ENCODE measurements at places on chromosomes 12 and 14.

GRCh38 chr14:101223127-101223526, 319.6 kb upstream of the RTL1 start:
- no peak for DNase-seq

- DNase-seq = no peak
These were observed 49.4 kb upstream of the RERG start for GRCh38 chr12:15270591-15270990.

GRCh38 chr12:24600996-24601395, 347.9 kb downstream of the BCAT1 start:
- DNase-seq = no peak

GRCh38 chr12:104485651-104486362, 29.1 kb downstream of the CHST11 start:
- DNase-seq = no peak

DNA sequence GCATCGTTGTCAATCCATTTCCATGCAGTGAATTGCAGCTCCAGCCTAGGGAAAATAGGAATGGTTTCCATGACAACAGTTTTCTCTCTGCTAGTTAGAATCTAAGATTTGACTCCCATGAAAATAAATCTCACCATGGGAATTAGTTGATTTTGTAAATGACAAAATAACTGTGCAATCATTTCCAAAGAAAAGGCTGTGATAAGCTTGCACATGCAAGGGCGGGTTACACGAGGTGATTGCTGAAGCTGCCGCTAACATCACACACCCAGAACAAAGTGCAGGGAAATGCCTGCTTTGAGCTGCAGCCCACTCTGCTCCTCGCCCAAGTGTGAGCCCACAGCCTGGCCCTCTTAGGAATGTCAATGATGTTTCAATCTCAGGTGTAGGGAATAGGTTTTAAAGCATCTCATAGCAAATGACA, 53.8 kb downstream of the TRIM9 start:
- no peak for DNase-seq

DNA sequence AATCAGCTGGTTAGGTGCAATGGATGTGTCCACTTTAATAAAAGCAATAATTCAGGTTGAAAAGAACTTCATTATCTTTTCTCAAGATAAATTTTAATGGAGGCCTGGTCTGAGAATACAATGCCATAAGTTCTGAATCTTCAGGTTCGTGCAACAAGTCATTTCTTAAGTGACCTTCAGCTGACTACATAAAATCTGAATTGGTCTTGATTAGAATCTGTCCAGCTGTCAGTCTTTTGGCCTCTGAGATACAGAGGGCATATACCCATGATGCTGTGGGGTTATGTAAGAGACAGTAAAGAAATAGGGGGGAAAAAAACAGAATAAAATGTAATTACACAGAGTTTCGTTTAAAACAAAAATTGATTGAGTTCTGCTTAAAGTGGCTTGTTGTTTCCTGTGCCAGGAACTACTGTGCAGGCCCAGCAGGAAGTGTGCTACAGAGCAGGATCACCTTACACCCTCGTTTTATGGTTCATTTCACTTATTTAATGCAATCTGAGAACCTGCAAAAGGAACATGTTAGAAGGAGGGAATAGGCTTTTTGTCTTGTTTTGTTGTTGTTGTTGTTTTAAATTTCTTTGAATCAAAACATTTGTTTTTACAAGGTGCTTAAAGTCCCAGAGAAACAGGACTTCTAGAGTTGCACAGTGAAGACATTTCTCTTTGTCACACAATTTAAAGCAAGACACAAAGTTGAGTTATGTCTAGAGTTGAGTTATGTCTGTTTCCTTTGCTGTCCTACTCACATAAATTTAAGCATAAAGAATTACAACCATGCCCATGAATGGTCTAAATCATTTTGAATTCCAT, 64.2 kb downstream of the LGR5 start:
- DNase-seq = no peak

DNA sequence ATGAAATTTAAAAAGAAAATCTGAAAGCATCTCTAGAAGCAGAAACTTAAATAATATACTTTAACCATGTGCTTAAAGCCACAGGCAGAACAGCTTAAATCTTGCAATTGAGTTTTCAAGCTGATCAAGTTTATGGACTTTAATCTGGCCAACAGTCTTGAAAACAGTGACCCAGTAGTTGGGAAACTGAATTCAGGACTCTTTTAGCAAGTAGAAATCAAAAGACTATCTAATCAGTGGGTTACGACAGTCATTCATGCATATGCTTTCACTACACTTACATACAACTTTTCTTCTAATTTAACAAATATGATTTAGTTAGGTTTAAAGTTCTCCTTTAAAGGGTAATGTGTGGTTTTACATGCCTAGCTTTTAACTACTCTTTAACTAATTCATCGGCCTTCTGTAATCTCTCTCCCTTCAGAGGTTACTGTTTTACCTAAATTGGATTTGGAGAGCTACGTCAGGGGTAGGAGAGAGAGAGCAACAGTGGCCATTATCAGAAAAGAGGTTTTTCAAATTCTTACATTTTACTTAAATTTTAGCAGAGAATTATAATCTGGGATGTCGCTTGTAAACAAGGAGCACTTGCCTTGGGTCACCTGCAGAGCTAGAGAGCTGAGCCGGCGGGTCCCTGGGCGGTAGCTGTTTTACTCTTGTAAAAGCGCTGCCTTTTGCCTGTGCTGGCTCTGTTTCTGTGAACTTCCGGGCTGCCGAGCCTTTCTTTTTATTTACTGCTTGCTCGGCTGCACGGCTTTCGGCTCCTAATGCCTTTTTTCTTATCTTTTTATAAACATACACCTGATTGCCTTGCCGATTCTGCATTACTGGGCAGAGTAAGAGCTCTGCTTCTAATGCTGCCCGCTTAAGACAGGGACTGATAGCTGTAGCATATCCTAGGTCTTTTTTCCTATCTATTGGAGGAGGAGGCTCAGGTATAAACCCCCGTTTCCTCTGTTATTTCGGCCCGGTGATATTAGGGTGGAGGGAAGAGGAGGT, 17.4 kb upstream of the LYZ start:
- DNase-seq = peak; percentile 64

DNA sequence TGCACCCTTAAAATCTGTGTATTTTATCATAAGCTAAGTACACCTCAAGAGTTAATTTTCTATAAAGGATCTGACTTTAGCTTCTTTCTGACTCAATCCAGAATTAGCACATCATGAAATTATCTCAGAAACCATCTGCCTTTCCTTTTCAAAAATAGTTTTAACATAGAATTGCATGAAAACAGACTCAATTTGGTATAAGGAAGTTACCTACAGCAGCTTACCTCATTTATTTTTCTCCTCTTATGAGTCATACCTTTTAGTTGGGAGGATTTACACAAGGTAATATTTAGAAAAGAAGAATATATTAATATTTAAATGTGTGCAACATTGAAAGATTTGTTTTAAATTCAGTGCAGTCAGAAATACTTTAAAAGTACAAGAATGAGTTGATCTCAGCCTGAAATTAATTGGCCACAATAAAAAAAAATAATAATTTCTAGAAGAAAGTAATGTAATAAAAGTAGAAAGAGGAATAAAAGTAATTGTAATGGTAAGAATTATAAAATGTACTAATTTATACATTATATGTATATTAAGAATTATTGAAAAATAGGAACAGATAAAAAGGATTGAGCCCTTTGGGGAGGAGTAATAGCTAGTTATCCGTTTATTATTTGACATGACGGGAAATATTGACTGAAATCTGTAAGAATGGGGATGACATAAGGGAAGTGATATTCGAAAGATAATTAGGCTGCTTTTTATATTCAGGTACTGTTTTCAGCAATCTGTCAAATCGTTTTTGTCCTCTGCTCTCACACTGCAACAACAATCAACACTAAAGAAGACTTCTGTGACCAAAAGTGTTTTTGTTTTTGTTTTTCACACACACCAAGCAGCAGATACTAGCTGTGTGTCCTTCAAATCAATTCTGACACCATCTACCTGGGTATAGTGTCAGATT, 20.5 kb downstream of the ADAM21 start:
- no peak for DNase-seq

DNA sequence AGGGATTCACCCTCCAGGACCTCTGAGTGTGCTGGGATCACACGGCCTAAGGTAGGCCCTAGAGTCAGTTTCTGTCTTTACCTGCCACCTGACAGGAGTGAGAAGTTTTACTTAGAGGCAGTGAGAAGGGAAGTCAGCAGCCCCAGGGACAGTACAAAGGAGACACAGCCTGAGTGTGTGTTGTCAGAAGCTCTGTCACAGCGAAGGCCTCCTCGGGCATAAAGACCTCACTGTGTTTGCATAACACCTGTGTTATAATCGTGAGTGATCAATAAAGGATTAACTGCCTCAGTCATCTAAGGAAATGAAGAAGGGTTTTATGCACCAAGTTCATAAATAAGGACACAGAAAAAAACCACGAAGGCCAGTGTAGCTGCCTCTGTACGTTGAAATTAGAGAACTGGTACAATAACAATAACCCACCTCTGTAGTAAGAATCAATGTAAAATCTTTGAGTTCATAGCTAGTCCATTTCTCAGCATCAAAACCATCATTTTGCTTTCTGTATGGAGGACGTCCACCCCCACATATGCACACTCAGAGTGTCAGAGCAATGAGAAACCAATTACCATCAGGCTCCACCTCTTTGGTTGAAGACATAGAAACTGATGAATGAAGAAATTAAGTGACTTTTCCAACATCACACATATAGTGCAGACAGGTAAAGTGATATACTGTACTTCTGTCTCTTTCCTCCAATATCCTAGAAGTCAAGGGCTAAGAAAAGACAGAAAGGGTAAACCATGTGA, 159.3 kb downstream of the DAD1 start:
- DNase-seq = no peak

Measured in activated CD4-positive, CD25-positive, alpha-beta regulatory T cell treated with anti-CD3 and anti-CD28 coated beads, Interleukin-2, amount 50 U/mL, for 72 hours (primary cell).